Upper lobe of right lung (tissue), 1 donor: ENCODE measurements at places on chromosomes 6 and 20. TPM values are rescaled to one million over a fixed set of nuclear protein-coding genes. Genes with fewer than 3 reads are reported as not detected.

ESF1 gene
- total RNA-seq, result 15.1 TPM

HDGFL1 gene
- total RNA-seq, result not detected

HLA-DOB gene
- 0.64 TPM for total RNA-seq

PRPH2 gene
- total RNA-seq, result 1.2 TPM

NUDT3 gene
- 29.1 TPM for total RNA-seq

ACSS1 gene
- total RNA-seq, result 37.2 TPM

CARMIL1 gene
- 37.6 TPM for total RNA-seq
